Stimulated activated CD8-positive, alpha-beta memory T cell treated with anti-CD3 and anti-CD28 coated beads, Interleukin-7, amount 100 ng/mL, for 48 hours (primary cell): ENCODE measurements at places on chromosomes 12 and 14.

GRCh38 chr12:44628180-44628579, 247.9 kb downstream of the NELL2 start:
- DNase-seq, result peak; percentile 17

GRCh38 chr14:104140463-104141331, 2.3 kb downstream of the KIF26A start:
- DNase-seq, result no peak

DNA sequence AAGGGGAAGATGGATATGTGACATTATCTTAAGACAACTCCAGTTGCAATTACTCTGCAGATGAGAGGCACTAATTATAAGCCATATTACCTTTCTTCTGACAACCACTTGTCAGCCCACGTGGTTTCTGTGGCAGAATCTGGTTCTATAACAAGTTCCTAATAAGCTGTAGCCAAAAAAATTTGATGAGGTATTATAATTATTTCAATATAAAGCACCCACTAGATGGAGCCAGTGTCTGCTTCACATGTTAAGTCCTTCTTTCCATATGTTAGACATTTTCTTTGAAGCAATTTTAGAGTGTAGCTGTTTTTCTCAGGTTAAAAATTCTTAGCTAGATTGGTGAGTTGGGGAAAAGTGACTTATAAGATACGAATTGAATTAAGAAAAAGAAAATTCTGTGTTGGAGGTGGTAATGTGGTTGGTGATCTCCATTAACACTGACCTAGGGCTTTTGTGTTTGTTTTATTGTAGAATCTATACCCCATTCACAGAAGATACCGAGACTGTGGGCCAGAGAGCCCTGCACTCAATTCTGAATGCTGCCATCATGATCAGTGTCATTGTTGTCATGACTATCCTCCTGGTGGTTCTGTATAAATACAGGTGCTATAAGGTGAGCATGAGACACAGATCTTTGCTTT, 36.9 kb downstream of the PSEN1 start:
- no peak for DNase-seq

GRCh38 chr14:50677527-50678063, 9.5 kb upstream of the SAV1 start:
- DNase-seq, result no peak

- no peak for DNase-seq
These were observed 314.3 kb upstream of the RTL1 start for GRCh38 chr14:101217616-101218371.

GRCh38 chr12:24815114-24815423, 133.8 kb downstream of the BCAT1 start:
- no peak for DNase-seq

DNA sequence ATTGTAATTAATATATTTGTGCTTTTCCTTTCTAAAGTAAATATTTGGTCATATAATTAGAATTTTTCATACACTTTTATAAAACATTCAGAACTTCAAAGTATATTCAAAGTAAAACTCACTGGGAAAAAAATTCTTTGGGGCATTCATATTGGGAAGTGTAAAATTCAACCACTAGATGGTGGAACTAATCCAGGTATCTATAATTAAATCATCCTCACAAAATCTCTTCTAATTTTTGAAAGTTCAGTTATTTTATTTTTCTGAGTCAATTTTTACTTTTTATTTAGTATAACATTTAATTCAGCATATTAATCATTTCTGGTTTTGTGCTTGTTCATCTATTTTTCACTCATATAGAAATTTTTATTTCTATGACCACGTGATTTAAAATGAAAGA, 81.0 kb downstream of the NTS start:
- no peak for DNase-seq

GRCh38 chr12:94679554-94680195, 29.3 kb upstream of the TMCC3 start:
- no peak for DNase-seq

GRCh38 chr14:101813171-101813759, 51.8 kb downstream of the PPP2R5C start:
- no peak for DNase-seq

DNA sequence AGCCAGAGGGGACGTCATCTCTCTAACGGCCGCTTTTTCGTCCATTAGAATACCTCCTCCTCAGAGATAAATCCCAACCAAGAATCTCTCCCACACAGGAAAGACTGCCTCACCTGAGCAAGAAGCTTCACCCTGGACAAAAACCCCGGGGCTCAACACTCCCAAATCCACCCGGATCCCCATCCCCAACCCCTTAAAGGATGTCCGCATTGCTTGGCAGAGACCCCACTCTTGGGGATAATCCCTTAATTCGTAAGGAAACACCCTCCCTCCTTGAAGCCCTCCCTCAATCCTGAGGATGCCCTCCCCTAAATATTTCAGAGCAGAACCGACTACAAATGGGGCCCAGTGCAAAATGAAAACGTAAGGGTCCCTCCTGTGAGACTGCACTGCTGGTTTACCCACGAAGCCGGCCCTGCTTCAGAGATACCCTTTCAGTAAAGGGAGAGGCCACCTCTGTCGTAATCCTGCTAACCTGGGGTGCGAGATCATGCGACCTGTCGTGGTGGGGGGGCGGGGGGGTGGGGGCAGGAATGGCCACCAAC, 655 bp upstream of the DYNLL1 start:
- DNase-seq, result no peak

- no peak for DNase-seq
These were observed at the start of gene GPD1 for GRCh38 chr12:50103767-50104321. Gene GPD1 (plus strand): TSS chr12:50104008. CDS start chr12:50104051, 43 bp downstream.
